NB4 (cell line): ENCODE measurements at places on chromosomes 5 and 9.
A peak's percentile ranks its signal among the peaks of the same experiment; 100 is the strongest.

GRCh38 chr5:41695920-41696582, 174.2 kb downstream of the OXCT1 start:
- peak; percentile 19 for DNase-seq

DNA sequence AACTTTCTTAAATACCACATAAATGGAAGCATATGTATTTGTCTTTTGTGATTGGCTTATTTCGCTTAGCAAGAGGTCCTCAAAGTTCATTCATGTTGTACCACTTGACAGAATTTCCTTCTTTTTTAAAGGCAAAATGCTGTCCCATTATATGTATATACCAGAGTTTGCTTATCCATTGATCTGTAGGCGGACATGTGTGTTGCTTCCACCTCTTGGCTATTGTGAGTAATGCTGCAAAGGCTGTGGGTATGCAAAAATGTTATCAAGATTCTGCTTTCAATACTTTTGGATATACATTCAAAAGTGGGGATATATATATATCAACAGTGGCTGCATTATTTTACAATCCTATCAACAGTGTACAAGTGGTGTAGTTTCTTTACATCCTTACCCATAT, 271.0 kb downstream of the PRR16 start:
- no peak for DNase-seq

DNA sequence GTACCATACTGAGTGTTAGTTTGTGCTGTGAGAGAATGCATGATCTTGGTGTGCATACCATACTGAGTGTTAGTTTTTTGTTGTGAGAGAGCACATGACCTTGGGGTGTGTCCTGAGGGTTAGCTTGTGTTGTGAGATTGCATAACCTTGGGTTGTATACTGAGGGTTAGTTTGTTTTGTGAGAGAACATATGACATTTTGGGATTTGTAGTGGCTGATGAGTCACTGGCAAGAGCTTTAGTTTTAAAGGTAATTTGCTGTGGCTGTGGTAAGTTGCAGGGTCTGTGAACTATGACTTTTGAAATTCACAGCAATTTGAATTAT, 1068.3 kb upstream of the EDIL3 start:
- DNase-seq, result peak; percentile 2

- no peak for DNase-seq
Measured at GRCh38 chr5:78554670-78555069, 93.9 kb downstream of the LHFPL2 start.

GRCh38 chr5:143217804-143218160, 185.7 kb downstream of the NR3C1 start:
- DNase-seq, result peak; percentile 19

- no peak for DNase-seq
Measured at GRCh38 chr5:6729386-6730310, 16.4 kb downstream of the TENT4A start.

DNA sequence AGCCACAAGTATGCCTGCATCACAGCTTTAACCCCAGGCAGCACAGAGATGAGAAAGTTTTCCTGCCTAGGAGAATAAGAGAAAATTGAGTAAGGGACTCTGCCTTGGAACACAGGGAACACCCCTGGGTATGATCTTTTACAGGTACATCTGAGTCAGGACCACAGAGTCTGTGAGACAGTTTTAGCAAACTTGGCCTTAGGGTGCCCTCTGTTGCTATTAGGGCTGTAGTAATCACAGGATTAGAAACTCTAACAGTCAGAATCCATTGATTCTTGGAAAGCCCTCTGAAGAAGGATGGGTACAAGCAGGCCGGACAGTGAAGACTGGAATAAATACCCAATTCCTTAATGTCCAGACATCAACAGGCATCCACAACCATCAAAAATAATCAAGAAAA, 989.5 kb upstream of the CDH9 start:
- no peak for DNase-seq

DNA sequence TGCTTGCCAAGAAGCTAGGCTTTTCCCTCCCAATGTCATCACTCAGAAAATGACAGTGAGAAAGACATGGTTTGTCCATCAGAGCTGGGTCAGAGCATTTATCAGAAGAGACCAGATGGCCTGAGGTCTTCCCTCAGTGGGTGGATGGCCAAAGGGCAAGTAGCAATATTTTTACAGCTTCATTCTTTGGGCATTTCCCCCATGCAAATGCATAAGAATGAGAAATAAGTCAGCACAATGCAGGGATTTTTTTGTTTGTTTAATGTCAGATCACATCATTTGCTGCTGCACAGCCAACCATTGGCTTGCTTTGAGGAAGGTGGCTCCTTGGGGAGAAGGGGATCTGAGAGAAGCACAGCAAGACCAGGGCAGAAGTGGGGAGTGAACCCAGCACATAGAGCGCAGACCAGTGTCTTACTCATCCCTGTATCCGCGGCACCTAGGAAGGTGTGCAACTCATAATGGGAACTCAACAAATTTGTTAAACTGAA, 209.6 kb downstream of the SEMA6A start:
- DNase-seq, result no peak

- DNase-seq, result no peak
Measured at GRCh38 chr9:112699230-112699629, 18.7 kb downstream of the INIP start.

- DNase-seq, result peak; percentile 25
Measured at GRCh38 chr5:88662846-88663245, 220.1 kb downstream of the MEF2C start.
